ENCODE measurements at places on chromosomes 5 and 9. TPM values are rescaled to one million over a fixed set of nuclear protein-coding genes. Genes with fewer than 3 reads are reported as not detected.

The GABRB2 gene
- 0.21 TPM for total RNA-seq

The NTRK2 gene
- total RNA-seq = 3.6 TPM

The GADD45G gene
- 11.1 TPM for total RNA-seq

The SRA1 gene
- 37.9 TPM for total RNA-seq

The NR2F1 gene
- total RNA-seq = 1.2 TPM

The FOXB2 gene
- total RNA-seq = not detected

The DND1 gene
- 1.3 TPM for total RNA-seq

The PCDHGB3 gene
- 0.92 TPM for total RNA-seq
